Globus pallidus (tissue), 1 donor: ENCODE measurements at places on chromosomes 11 and 22.
A peak's percentile ranks its signal among the peaks of the same experiment; 100 is the strongest.

DNA sequence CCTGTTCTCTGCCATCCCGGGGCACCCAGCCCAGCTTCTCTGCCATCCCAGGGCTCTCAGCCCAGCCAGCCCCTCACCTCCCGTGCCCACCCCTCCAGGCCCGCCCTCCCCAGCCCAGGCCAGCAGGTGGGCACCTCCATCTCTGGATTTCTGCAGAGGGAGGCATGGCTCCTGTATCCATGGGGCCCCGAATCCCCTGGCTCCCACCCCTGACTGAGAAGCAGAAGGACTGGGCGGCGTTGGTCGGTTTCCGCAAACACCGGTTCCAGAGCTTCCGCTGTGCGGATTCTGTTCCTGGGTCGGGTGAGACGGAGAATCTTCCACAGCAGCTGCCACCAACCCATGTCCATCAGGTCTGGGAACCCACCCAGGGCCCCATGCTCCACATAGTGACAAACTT is 240.3 kb downstream of the BRD1 start:
- no peak for DNase-seq

- peak; percentile 82 for DNase-seq
These were observed 51.5 kb downstream of the FAM181B start for GRCh38 chr11:82682003-82682751.

- DNase-seq = no peak
These were observed 310.8 kb upstream of the SORL1-AS1 start for GRCh38 chr11:121763526-121763925.

- no peak for DNase-seq
These were observed 14.6 kb downstream of the ACAT1 start for GRCh38 chr11:108135845-108136544.

- no peak for DNase-seq
These were observed 5.6 kb downstream of the TEF start for GRCh38 chr22:41387341-41387740.
